ENCODE measurements at places on chromosomes 12 and 14.
A peak's percentile ranks its signal among the peaks of the same experiment; 100 is the strongest.

GRCh38 chr12:57127101-57127725 lies 1.1 kb upstream of the LRP1 start:
- peaks cover 19% of the 10 kb centered on the region for H3K4me1 ChIP-seq
- peak overlapping the region; percentile 94 for H3K27ac ChIP-seq
- H3K27me3 ChIP-seq = no peaks in the 10 kb centered on the region
- H3K4me3 ChIP-seq = peak overlapping the region; percentile 84

GRCh38 chr14:65040666-65041433 lies 54.2 kb downstream of the FNTB start:
- DNase-seq = no peak
- peaks cover 5% of the 10 kb centered on the region for H3K4me1 ChIP-seq
- H3K36me3 ChIP-seq = peaks cover 18% of the 10 kb centered on the region
- no peak overlapping the region for H3K27ac ChIP-seq

GRCh38 chr12:45991284-45992249 lies 1.2 kb upstream of the SCAF11 start:
- peaks cover 25% of the 10 kb centered on the region for H3K4me1 ChIP-seq
- H3K4me3 ChIP-seq = peak overlapping the region; percentile 18
- no peaks in the 10 kb centered on the region for H3K36me3 ChIP-seq
- no peaks in the 10 kb centered on the region for H3K27me3 ChIP-seq

DNA sequence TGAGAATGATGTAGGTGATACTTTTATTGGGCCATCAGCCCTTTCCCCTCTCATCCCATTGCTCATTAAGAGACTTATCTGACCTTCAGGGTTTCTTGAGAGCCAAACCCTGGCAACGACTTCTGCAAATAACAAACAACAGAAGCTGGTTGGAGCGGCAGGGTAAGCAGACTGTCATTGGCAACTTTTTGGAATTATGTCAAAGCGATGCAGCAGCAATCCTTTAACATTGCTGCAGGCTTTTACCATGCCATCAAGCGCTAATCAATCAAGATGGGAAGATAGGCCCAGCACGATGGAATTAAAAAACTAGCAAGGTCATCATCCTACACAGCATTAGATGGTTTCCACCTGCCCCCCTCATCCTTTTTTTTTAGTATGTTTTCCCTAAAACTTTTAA lies 406.1 kb upstream of the PDE3A start:
- no peaks in the 10 kb centered on the region for H3K36me3 ChIP-seq
- no peak overlapping the region for H3K4me3 ChIP-seq
- no peak overlapping the region for H3K27ac ChIP-seq
- DNase-seq = no peak

- no peak for DNase-seq
- no peaks in the 10 kb centered on the region for H3K27me3 ChIP-seq
- H3K4me3 ChIP-seq = no peak overlapping the region
- peaks cover 9% of the 10 kb centered on the region for H3K4me1 ChIP-seq
- no peak overlapping the region for H3K27ac ChIP-seq
- H3K36me3 ChIP-seq = no peaks in the 10 kb centered on the region
Measured at GRCh38 chr14:93303659-93304058, 29.2 kb downstream of the BTBD7 start.

Data from cardiac muscle cell (in vitro differentiated cells and primary cell).